ENCODE measurements at places on chromosomes 3 and 15. TPM values are rescaled to one million over a fixed set of nuclear protein-coding genes. Genes with fewer than 3 reads are reported as not detected.

DNA sequence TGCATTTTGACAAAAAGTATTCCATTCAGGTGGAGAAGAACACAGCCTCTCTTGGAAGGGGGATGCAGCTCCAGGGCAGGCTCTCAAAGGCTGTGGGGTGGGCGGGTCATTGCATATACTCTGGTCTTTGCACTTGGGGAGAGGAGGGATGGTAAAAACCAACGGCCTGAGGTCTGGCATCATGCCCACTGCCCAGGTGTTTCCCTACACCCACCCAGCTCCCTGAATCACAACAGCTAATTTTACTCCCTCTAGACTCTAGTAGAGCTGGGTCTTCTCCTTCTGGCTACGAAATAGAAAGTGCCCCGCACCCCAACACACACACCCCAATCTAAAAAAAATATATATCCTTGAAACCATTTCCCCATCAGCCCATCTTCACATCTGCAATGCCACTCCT lies 1.0 kb downstream of the MYLK start:
- no peak for DNase-seq

- no peak for DNase-seq
Observed at GRCh38 chr3:30084971-30085403, 521.4 kb upstream of the TGFBR2 start.

GRCh38 chr15:74528876-74529275 lies 12.1 kb upstream of the ARID3B start:
- DNase-seq: no peak

Gene WDR48
- 21.4 TPM for total RNA-seq

DNA sequence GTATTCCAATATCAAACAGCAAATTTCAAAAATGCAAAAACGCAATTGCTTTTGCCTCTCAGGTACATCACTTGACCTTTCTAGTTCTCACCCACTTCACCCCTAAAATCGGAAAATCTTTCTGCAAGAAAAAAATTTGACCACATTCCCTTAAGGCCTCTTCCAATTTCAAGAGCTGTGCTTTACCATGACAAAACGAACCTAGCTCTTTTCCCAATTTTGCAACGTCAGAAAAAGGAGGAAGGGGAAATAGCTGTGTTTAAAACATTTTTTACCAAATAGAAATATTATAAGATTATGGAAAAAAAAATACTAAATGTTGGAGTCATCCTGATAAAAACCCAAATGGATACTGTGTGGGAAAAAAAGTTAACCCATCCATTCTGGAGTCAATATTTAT lies 1.1 kb upstream of the NR2C2 start:
- no peak for DNase-seq

GRCh38 chr3:63228677-63229076 lies 49.4 kb upstream of the SYNPR start:
- no peak for DNase-seq

Gene MESP2
- 0.16 TPM for total RNA-seq

Gene FGF12
- total RNA-seq: 291 TPM

GRCh38 chr15:46328821-46329220 lies 694.0 kb downstream of the SQOR start:
- no peak for DNase-seq

GRCh38 chr3:27034255-27034654 lies 334.9 kb downstream of the NEK10 start:
- DNase-seq: no peak

All from left cardiac atrium (tissue), 4 donors.